Cardiac muscle cell (in vitro differentiated cells and primary cell): ENCODE measurements at places on chromosomes 3 and 15. TPM values are rescaled to one million over a fixed set of nuclear protein-coding genes. Genes with fewer than 3 reads are reported as not detected.

Gene PLAAT1
- polyA plus RNA-seq: 37.6 and 39.2 TPM in 2 replicates

Gene HYAL2
- 88.3 and 106 TPM in 2 replicates for polyA plus RNA-seq

Gene C3orf49
- not detected in 2 replicates for polyA plus RNA-seq

Gene FSTL1
- 142 and 253 TPM in 2 replicates for polyA plus RNA-seq

Gene CD86
- 0.20 TPM in 1 of 2 replicates, not detected in the other for polyA plus RNA-seq

Gene KNSTRN
- 23.0 and 76.5 TPM in 2 replicates for polyA plus RNA-seq

Gene ANKRD34C
- polyA plus RNA-seq: not detected in 2 replicates

Gene MEIS2
- 224 and 249 TPM in 2 replicates for polyA plus RNA-seq

Gene LARP6
- polyA plus RNA-seq: 51.9 and 54.2 TPM in 2 replicates

Gene CCDC39
- polyA plus RNA-seq: 0.62 TPM in 1 of 2 replicates, not detected in the other

Gene TMEM158
- 3.4 and 3.5 TPM in 2 replicates for polyA plus RNA-seq

Gene TAGLN3
- 1.1 and 1.6 TPM in 2 replicates for polyA plus RNA-seq

Gene CSTA
- polyA plus RNA-seq: not detected in 2 replicates

Gene FANCD2OS
- polyA plus RNA-seq: not detected in 2 replicates

Gene LRRK1
- polyA plus RNA-seq: 0.12 and 0.72 TPM in 2 replicates

Gene CADPS
- 49.2 and 53.9 TPM in 2 replicates for polyA plus RNA-seq

Gene COLQ
- 7.5 and 12.6 TPM in 2 replicates for polyA plus RNA-seq

Gene SSUH2
- polyA plus RNA-seq: not detected in 2 replicates

Gene TICRR
- 2.7 and 5.6 TPM in 2 replicates for polyA plus RNA-seq

Gene NLGN1
- 5.3 and 7.6 TPM in 2 replicates for polyA plus RNA-seq

Gene SLC28A2
- polyA plus RNA-seq: 0.10 and 0.31 TPM in 2 replicates

Gene ELL3
- polyA plus RNA-seq: 4.6 TPM in 1 of 2 replicates, not detected in the other

Gene SETD5
- 176 and 306 TPM in 2 replicates for polyA plus RNA-seq

Gene AADAC
- 0.12 TPM in 1 of 2 replicates, not detected in the other for polyA plus RNA-seq

Gene PRTG
- polyA plus RNA-seq: 16.1 and 24.7 TPM in 2 replicates

Gene CLRN1
- polyA plus RNA-seq: not detected in 2 replicates

Gene NEDD4
- polyA plus RNA-seq: 3.9 and 5.9 TPM in 2 replicates

Gene PIF1
- polyA plus RNA-seq: 7.4 and 49.0 TPM in 2 replicates

Gene TTLL13
- 0.39 TPM in 1 of 2 replicates, not detected in the other for polyA plus RNA-seq

Gene SUSD5
- polyA plus RNA-seq: 4.5 and 11.0 TPM in 2 replicates

Gene WWTR1
- polyA plus RNA-seq: 54.8 and 80.6 TPM in 2 replicates

Gene TRH
- 113 and 149 TPM in 2 replicates for polyA plus RNA-seq

Gene KCNMB2
- 0.89 TPM in 1 of 2 replicates, not detected in the other for polyA plus RNA-seq

Gene P2RY14
- 0.15 and 1.4 TPM in 2 replicates for polyA plus RNA-seq

Gene CLEC3B
- 0.21 and 1.6 TPM in 2 replicates for polyA plus RNA-seq

Gene GPR62
- 0.94 and 2.2 TPM in 2 replicates for polyA plus RNA-seq

Gene CYP8B1
- not detected in 2 replicates for polyA plus RNA-seq

Gene HGD
- not detected in 2 replicates for polyA plus RNA-seq

Gene DISP2
- polyA plus RNA-seq: 0.05 TPM in 1 of 2 replicates, not detected in the other

Gene ZBTB47
- 4.1 and 5.4 TPM in 2 replicates for polyA plus RNA-seq

Gene NR1I2
- not detected in 2 replicates for polyA plus RNA-seq

Gene CNTN6
- not detected in 2 replicates for polyA plus RNA-seq

Gene CKMT1A
- 3.8 and 5.9 TPM in 2 replicates for polyA plus RNA-seq

Gene FOXL2NB
- polyA plus RNA-seq: not detected in 2 replicates

Gene ERICH6
- polyA plus RNA-seq: 0.44 and 0.55 TPM in 2 replicates

Gene RTP1
- not detected in 2 replicates for polyA plus RNA-seq

Gene CCR3
- not detected in 2 replicates for polyA plus RNA-seq

Gene FBXW12
- polyA plus RNA-seq: 0.39 TPM in 1 of 2 replicates, not detected in the other
